ENCODE measurements at places on chromosomes 2 and 18. TPM values are rescaled to one million over a fixed set of nuclear protein-coding genes. Genes with fewer than 3 reads are reported as not detected.

DNA sequence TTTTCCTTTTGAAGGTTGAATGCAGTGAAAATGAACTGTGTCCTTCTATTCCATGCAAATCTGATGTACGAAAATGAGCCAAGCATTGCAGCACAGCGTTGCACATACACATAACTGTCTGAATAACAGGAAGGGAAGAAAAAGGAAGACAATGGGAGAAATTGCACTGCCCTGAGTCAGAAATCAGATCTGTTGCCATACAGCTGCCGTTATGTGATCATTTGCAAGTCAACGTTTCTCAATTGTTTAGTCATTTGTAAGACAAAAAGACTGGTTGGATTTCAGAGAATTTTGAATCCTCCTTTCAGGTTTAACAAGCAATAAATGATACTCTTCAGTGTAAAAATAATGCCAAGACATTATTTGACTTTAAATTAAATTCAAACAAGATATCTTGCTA lies 284.1 kb downstream of the DSEL start:
- H3K36me3 ChIP-seq = no peaks in the 10 kb centered on the region
- no peak for DNase-seq
- no peak overlapping the region for H3K4me3 ChIP-seq
- H3K27me3 ChIP-seq = no peaks in the 10 kb centered on the region
- H3K4me1 ChIP-seq = no peaks in the 10 kb centered on the region

PAX8 gene
- total RNA-seq = 2.1 TPM

DNA sequence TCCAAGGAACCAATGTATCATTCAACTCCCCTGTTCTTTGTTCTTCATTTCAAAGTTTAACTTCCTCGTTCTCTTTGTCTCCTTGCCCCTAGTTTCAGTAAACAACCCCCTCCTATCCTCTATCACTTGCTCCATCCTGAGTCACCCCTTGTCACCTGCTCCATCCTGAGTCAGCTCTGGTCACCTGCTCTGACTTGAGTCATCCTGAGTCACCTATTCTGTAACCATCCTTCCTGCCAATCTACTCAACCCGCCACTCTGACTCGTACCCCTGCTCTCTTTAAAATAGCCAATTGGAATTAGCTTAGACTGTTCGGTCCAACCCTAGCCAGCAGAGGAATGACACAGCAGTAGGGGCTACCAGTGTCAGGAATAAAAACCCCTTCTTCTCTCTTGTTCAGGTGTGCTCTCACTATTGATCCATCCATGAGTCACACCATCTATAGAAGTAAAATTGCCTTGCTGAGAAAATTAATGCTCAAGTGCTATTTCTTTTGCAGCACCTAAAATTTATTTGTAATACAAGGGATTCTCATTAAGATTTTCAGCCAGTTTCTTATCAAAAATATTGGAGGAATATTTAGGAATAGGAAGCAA lies 326.8 kb downstream of the AKAIN1 start:
- H3K27ac ChIP-seq = no peak overlapping the region
- DNase-seq = no peak
- H3K4me3 ChIP-seq = no peak overlapping the region

CD28 gene
- total RNA-seq = 30.5 TPM

- no peak for DNase-seq
- H3K27ac ChIP-seq = no peak overlapping the region
- no peak overlapping the region for H3K4me3 ChIP-seq
- peaks cover 42% of the 10 kb centered on the region for H3K4me1 ChIP-seq
These were observed 17.7 kb downstream of the TANK start for GRCh38 chr2:161177969-161178368.

REEP1 gene
- total RNA-seq = 0.16 TPM

GRCh38 chr2:10393640-10393982 lies 54.5 kb downstream of the ODC1 start:
- no peak overlapping the region for H3K27ac ChIP-seq
- H3K4me1 ChIP-seq = peaks cover 7% of the 10 kb centered on the region
- no peak for DNase-seq
- no peaks in the 10 kb centered on the region for H3K27me3 ChIP-seq
- H3K4me3 ChIP-seq = no peak overlapping the region

DNA sequence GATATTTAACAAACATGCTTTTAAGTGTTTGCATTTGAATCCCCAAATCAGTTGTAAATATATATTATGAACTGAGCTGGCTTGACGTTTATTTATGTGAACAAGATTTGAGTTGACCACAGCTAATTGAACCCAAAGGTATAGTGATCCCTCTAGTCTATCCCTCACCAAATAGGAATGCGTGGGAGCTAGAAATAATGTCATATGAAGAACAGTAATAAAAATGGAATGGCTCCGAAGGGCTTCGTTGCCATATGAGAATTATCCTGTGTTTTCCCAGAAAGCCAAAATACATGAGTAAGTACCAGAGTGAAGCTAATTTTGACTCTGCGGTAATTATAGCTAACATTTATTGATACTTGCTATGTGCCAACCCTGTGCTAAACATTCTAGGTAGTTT lies 142.7 kb downstream of the ADCYAP1 start:
- no peaks in the 10 kb centered on the region for H3K27me3 ChIP-seq
- no peak overlapping the region for H3K27ac ChIP-seq
- no peaks in the 10 kb centered on the region for H3K4me1 ChIP-seq
- DNase-seq = no peak
- no peaks in the 10 kb centered on the region for H3K36me3 ChIP-seq

LDLRAD4 gene
- 33.9 TPM for total RNA-seq

SCN7A gene
- not detected for total RNA-seq

HOXD12 gene
- not detected for total RNA-seq

Measured in activated CD8-positive, alpha-beta memory T cell treated with anti-CD3 and anti-CD28 coated beads, Interleukin-2, amount 10 ng/mL, durations not matched to agents 7 days and 5 days (primary cell).